ENCODE measurements at places on chromosomes 3 and 15.

DNA sequence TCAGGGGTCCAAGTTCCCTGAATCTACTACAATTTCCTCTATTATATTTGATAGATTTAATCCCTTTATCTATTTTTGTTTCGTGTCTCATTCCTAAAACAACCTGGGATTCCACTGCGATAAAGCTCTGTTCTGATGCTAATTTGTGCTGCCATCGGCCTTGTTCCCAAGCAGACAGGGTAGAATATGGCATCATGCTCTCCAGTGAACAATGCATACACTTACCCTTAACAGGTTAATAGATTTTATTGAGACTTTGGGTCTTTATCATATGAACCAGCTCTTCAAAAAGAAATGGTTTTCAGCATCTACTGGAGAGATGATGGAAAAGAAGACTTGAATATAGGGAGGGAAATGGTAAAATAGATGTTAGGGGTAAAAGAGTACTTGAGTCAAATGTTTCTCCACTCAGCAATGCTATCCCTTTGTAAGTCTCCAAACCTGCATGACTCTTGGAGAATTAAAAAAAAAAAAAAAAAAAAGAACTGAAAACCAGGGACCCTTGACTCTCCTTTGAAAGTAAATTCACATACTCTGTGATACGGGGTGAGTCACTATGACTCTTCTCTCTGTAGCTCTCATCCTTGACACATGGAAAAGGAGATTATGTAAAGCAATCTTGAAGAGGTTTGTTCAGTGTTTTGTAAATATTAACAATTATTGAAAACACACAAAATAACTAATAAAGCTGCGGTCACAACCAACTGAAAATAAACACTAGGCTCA is 268.8 kb downstream of the ZBTB20 start:
- DNase-seq = no peak

GRCh38 chr3:25665315-25666280 is 891 bp upstream of the TOP2B start:
- DNase-seq = no peak

GRCh38 chr3:23258110-23258509 is 55.0 kb downstream of the UBE2E2 start:
- no peak for DNase-seq

DNA sequence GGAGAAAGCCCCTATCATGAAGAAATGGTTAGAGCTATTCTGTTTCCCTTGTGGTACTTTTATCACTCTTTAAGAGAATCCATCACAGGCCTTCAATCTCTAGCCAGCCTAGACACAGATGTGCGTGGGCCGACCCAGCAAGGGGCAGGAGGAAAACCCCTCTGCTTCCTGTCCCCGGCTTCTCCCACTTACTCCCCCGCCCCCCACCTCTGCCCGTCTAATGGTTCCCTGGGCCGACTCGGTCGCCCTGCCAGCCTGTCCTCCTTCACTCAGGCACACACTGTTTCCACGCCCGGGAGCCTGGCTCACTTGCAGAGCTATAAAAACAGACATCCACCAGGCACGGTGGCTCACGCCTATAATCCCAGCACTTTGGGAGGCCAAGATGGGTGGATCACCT is 58.3 kb upstream of the TFRC start:
- no peak for DNase-seq

- DNase-seq = no peak
Measured at GRCh38 chr3:23566499-23566898, 239.3 kb upstream of the UBE2E1 start.

- no peak for DNase-seq
Measured at GRCh38 chr3:184491011-184491576, 70.5 kb upstream of the EPHB3 start.

GRCh38 chr3:117217760-117218316 is 508.3 kb downstream of the TUSC7 start:
- DNase-seq = no peak

GRCh38 chr3:50210510-50211367 is 5.7 kb downstream of the SLC38A3 start:
- no peak for DNase-seq

DNA sequence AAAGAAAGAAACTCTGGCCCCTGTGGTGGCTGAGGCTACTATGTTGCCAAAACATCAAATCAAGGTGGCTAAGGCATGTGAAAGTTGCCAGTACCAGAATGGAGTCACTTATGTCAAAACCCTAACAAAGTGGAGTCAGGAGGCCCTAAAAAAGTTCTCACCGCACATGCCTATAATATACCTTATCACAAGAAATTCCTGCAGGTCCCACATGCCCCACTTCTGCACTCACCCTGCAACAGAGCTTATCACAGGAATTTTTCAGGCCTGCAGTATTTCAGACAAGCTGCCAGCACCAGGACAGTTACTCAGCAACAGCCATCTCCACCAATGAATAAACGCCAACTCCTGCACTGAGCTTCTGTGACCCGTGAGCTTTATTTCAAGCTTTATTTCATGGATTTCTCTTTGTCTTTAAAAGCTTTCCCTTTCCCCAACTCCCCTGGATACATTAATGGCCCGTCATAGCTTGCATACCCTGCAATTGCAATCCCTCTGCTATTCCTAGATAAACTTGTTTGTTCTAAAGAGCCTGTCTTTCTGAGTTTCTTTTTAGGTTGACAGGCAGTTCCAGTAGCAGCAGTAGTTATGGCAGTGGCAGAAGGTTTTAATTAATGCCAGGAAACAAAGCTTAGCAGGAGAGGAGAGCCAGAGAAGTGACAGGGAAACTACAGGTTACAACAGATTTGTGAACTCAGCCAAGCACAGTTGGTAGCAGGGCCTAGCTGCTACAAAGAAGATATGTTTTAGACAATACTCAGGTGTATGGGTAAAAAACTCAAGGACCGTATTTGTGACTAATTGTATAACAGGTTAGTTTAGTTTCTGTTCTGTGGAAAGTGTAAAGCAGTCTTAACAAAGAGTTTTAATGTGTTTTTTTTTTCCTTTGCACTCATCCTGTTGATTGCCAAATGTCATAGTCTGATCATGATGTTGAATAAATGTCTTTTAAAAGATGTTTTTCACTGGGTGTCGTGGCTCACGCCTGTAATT is 15.9 kb upstream of the TMEM42 start:
- DNase-seq = no peak

DNA sequence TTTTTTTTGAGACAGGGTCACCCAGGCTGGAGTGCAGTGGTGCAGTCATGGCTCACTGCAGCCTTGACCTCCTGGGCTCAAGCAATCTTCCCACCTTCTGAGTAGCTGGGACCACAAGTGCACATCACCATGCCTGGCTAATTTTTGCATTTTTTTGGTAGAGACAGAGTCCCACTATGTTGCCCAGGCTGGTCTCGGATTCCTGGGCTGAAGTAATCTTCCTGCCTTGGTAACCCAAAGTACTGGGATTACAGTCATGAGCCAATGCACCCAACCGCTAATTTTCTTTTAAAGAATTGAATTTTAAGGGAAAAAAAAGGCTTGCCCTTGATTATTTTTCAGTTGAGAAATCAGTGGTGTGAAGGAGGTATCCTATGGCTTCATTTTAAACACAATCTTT is 334.0 kb downstream of the SOX2 start:
- DNase-seq = no peak

- DNase-seq = no peak
Measured at GRCh38 chr3:136690599-136690998, 61.6 kb downstream of the STAG1 start.

DNA sequence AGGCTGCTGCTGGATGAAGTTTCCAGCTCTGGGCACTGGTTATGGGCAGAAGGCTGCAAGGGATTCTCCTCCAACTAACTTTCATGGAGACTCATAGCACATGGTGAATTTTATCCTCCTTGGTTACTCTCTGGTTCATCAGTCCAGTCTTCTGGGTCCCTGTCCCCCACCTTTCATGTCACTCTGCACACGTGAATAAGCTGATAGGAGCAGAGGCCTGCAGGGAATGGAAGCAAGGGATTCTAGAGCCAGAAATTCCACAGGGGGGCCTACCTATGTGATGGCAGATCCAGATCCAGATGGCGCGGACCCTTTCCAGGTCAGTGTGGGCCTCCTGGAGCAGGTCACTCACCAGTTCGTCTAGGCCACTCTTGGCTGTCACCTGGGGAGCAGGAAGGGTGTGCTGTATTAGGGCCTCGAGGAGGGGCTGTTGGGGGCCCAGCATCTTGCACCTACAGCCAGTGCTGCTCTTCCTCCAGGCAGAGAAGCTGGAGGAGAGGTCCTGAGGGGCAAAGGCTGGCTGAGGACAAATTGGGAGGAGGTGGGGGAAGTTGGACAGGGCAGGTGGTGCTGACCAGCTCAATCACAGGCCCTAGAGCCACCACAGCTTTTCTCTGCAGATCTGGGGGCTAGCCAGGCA is 30.2 kb downstream of the KY start:
- DNase-seq = no peak

GRCh38 chr3:44045476-44046275 is 196.0 kb upstream of the TOPAZ1 start:
- no peak for DNase-seq

DNA sequence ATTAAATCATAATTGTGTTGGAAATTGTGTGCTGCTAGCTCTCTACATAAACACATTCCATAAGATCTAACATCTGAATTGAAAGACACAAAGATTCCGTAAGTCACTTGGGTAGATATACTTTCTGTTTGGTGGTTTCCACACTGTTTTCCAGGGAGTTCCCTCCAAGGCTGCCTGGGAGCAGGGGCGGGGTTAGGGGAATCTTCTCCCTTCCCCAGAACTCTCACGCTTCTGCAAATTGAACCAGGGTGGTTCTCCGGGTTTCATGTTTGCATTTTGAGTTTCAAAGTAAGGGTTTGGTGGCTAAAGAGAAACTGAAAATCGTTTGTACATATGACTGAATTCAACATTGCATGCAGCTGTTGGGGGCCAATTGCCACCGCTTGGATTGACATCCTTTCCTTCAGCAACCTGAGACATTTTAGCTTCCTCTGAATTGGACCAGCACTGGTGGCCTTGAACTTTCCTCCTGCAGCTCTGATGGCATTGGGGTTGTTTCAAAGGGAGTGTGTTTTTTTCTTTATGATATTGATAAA is 192.7 kb upstream of the FEZF2 start:
- DNase-seq = no peak

- DNase-seq = no peak
Measured at GRCh38 chr3:100899440-100900091, 93.7 kb downstream of the ABI3BP start.

- DNase-seq = no peak
Measured at GRCh38 chr3:126167566-126167965, 12.8 kb downstream of the ALDH1L1 start.

DNA sequence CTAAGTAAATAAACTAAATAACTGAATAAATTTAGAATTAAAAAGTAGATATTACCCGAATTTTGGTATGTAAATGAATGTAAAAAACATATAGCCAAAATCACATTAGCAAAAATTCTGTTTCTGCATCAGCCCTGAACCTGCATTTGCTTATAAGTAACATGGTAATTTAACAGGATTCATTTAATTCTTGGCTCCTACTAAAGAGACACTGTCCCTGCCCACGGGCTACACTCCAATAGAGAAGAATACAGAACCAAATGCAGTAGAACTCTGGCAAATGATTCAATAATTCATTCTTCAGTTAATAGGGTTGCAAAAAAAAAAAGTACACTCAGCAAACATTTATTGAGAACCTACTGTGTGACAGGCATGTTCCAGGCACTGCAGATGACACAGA is 20.8 kb upstream of the CNBP start:
- DNase-seq = no peak

DNA sequence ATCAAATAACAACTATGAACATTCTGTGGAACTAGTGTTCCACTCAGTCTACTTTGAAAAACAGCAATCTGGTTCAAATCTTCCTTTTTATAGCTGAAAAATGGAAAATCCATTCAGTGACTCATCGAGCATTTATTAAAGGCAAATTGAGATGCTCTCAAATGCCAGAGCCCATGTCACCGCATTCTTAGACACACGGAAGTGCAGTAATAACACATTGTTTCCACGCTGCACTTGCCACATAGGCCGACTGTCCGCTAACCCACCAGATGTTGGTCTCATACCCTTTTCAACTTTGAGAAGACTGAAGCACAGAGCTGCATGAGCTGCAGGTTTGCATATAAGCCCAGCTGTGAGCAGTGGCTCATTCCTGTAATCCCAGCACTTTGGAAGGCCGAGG is 95.9 kb downstream of the TMEM266 start:
- DNase-seq = no peak

- DNase-seq = no peak
Measured at GRCh38 chr3:127715532-127715931, 42.8 kb downstream of the ABTB1 start.

GRCh38 chr15:36951731-36952247 is 148.6 kb downstream of the MEIS2 start:
- no peak for DNase-seq

- DNase-seq = no peak
Measured at GRCh38 chr3:179606534-179607085, 2.0 kb downstream of the NDUFB5 start.

GRCh38 chr3:134755821-134756220 is 39.2 kb upstream of the EPHB1 start:
- no peak for DNase-seq

DNA sequence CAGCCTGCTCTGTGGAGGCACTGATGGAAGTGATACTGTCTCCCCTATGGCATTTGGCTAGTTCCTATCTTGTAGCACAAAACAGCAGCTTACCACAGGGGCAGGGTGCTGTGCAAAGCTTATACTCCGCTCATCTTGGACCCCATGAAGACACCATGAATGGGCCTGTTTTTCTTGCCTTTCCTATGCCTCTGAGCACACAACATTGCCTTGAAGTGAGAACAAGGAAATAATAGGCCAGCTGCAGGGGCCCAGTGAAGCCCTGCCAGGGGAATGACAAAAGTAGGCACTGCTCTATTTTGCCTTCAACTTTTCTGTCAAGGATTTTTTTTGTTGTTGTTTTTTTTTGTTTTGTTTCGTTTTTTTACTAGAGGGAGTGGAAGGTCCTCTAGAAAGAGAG is 110.3 kb downstream of the PDE8A start:
- DNase-seq = no peak

DNA sequence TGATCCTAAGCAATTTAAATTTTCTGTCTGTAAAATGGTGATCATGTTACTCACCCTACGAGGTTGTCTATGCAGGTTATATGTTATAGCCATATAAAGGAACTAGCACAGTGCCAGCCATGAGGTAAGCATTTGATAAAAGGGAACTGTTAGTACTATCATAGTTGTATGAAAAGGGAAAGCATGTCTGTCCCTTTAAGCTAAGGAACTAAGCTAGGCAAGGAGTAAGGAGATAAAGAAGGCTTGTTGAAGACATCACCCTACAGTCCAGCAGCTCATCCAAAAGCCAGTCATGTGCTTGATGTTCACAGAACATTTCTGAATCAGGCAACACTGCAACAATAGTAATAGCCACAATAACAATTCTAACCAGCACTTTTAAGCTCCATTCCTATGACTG is 243.9 kb downstream of the ZBTB20 start:
- no peak for DNase-seq

All from endothelial cell (in vitro differentiated cells).